ENCODE measurements at places on chromosomes 16 and 17.

GRCh38 chr16:85084841-85085510 lies 27.3 kb downstream of the CIBAR2 start:
- DNase-seq, result no peak

DNA sequence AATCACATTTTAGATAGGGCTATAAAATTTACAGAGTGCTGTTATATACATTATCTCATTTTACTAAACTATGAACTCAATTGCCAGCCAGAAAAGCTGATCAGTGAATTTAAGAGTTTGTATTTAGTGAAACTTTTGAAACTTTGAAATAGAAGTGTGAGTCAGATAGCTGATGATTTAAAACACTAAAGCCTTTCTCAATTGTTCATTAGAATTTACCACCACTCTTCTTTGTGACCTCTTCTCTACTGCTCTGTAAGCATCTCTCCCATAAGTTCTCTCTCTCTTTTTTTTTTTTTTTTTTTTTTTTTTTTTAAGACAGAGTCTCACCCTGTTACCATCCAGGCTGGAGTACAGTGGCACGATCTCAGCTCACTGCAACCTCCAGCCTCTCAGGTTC lies 43.7 kb downstream of the GOSR1 start:
- DNase-seq, result no peak

DNA sequence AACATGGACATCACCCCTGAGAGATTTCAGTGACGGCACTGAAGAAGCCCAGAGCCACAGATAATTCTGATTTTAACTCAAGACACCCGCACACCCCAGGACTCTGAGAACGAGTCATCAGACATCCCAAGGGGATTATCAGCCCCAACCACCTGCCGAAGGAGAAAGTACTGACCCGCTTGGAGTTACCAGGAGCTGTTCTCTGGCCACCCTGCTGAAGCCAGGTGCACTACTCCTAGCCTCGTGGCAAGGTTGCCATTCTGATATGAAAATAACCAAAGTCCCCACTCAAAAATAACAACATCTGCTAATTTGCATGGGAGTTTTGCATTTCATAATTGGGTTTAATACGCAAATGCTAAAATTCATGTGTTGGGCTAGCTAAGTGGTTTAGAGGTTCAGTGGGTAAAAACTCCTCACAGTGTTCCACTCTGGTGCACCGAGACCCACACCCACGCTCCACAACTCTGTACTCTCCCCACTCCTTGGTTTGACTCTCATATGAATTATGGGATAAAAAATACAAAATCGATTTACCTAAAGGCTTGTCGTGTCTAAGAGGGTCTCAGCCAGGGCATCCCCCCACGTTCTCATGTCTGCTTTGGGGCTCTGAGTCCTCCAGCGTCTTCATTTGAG lies 143.0 kb upstream of the NOL11 start:
- no peak for DNase-seq

DNA sequence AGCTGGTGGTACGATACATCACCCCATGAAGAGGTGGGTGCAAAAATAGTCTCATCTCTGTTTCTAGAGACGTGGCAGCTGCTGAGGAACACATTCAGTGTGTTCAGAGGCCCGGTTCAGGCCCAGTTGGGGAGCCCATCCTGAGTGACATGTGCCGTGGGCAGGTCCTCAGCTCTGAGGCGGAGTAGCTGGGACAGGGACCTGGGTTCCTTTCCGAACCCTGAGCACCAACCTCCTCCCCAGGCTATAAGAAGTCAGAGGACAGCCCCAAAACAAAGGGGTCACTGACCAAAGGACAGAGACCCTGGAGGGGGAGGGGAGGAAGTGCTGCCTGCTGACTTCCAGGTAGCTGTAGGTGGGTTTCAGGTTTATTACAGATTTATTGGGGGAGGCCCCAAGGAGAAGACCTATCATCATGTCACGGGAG lies 5.1 kb downstream of the LDHD start:
- no peak for DNase-seq

- DNase-seq, result no peak
Observed at GRCh38 chr17:43791589-43791988, 11.4 kb downstream of the CFAP97D1 start.

GRCh38 chr17:17411692-17412091 lies 65.1 kb upstream of the MED9 start:
- no peak for DNase-seq

- DNase-seq, result no peak
Observed at GRCh38 chr17:41678411-41678906, 10.2 kb upstream of the EIF1 start.

GRCh38 chr16:10761373-10761772 lies 17.7 kb downstream of the NUBP1 start:
- DNase-seq, result no peak

DNA sequence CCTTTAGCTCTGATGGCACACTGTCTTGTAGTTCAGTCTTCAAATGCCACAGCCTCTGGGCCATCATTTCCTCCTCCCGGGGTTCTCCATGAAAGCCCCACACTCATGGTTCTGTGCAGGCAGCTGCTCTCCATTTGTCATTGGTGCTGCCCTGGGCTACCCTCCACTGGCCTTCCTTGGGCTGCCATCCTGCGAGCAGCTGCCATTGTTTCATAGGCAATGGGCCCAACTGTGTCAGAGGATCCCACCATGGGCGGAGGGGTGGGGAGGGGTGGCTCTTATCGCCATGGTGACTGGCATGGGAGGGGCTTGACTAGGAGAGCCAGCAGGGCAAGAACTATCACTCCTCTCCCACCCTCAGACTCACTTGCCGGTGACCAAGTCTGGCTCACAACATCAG lies 38.6 kb upstream of the BRD7 start:
- no peak for DNase-seq

DNA sequence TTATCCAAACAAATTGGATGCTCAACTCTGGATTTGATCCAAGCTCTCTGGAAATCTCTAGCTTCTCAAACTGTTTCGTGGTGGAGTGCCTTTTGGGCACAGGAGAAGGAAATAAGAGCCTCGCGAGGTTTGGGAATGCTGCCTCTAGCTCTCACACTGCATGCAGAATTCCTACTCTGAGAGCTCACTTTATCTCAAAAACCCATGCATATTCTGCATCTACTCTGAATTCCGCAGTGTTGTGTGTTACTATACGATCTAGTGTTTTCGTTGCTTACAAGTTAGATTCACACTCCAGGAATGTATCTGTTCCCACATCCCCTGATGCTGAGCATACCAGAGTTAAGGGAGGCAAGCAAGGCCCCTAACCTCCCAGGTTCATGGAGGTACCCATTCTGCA lies 462.7 kb downstream of the WWOX start:
- DNase-seq, result no peak

DNA sequence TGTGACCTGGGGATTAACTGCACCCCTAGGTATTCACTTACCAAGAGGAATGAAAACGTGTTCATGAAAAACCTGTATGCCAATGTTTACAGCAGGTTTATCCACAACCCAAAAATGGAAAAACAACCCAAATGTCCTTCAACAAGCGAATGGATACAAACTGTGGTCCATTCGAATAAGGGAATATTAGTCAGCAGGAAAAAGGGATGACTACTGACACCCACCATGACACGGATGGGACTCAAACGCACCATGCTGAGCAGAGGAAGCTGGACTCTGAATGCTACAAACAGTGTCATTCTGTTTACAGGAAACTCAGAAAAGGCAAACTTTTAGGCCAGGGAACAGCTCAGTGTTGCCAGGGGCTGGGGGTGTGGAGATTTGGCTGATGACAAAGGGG lies 4.9 kb downstream of the SLC38A10 start:
- DNase-seq, result no peak

- DNase-seq, result no peak
Observed at GRCh38 chr16:79862601-79863000, 262.1 kb upstream of the MAF start.

- no peak for DNase-seq
Observed at GRCh38 chr17:51937264-51937663, 221.2 kb downstream of the CA10 start.

DNA sequence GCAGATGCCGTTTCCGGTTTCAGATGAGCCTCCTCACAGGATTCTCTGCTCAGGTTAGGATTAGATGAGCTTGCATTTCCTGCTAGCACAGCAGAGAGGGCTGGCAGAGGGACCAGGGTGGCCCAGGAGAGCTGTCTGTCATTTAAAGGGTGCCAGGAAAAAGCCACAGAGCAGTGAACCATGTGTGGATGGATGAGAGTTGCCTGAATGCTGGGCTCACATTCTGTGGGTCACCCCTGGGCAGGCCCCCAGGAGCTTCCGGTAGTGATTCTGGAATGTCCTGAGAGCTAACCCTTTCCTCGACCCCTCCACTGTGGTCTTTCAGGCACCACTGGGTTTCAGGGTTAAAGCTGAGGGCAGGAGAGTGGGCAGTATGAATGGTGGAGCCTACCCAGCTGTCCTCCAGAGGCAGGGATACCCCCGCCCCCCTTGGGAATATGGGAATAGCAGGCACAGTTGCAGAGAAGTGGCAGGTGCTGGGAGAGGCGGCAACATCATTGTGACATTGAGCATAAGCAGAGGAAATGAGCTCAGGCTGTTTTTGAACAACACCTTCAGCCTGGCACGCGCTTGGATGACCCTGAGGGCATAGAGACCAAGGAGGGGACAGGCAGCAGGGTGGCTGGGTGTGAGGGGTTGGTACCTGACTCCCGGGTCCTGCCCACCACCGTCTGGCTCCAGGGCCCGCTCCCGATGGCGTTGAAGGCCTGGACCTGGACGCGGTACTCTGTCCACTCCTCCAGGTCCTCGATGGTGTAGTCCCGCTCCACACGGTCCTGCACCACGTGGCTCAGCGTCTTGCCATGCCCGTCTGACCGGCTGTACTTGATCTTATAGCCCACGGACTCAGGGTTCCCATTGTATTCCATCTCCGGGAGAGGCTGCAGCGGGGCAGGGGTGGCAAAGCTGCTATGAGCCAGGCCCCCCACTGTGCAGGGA lies 83.0 kb upstream of the CDC42EP4 start:
- DNase-seq, result no peak

DNA sequence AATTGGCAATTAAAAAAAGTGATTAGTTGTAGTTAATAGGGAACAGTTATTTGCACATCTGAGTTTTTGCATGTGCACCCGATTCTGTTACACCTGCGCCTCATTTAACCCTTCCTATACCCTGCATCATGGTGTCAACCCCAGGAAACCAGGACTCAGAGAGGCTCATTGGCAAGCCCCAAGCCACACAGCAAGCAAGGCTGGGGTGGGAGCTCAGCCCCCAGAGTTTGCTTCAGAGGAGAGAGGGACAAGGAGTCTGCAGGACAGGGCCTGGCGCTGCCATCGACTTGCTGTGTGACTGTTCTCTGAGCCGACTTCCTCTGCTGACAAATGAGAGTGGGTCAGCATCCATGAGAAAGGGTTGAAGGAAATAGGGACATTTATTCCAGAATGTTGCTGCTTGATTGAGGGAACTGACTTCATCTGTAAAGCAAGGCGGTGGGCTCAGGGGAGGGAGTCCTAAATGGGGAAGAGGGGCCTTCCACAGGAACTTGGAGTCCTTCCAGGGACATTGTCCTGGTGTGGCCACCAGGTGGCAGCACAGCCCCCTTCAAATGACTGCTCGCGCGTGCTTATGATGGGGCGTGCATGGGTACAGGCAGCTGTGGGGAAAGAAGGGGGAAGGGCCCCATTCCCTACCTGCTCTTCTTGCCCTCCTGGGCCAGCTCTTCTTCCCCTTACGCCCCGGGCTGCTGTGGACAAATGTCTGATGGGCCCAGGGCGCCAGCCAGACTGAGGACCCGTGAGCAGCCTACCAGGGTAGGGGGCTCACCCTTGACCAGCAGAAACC lies 51.6 kb downstream of the NT5M start:
- DNase-seq, result peak; percentile 77

GRCh38 chr16:58842156-58842555 lies 108.0 kb upstream of the GOT2 start:
- DNase-seq, result no peak

DNA sequence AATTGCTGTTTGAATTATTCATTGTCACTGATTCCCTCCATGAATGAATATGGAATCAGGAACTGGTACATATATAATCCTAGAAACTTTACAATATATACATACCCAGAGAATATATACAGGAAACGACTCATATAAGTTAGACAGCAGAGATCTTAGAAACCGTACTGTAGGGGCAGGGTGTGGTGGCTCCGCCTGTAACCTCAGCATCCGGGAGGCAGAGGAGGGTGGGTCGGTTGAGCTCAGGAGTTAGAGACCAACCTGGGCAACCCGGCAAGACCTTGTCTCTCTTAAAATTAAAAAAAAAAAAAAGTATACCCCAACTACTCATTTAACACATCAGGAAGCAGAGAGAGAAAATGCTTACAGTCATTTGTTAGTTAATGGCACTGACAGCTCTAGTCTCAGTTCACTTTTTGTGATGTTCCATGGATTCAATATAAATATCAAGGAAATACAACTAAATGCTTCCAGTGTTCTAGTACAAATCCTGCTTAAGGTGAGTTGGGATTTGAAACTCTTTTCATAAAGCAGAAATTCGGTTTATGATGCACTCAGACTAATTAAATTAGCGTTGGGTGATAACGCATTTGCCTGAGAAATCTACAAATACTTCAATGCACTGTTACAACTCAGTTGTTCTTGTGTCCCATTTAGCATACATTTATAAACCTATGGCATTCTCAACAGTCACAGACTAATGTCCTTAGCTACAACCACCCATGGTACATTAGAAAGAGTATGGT lies 5.6 kb downstream of the GLG1 start:
- DNase-seq, result peak; percentile 51

DNA sequence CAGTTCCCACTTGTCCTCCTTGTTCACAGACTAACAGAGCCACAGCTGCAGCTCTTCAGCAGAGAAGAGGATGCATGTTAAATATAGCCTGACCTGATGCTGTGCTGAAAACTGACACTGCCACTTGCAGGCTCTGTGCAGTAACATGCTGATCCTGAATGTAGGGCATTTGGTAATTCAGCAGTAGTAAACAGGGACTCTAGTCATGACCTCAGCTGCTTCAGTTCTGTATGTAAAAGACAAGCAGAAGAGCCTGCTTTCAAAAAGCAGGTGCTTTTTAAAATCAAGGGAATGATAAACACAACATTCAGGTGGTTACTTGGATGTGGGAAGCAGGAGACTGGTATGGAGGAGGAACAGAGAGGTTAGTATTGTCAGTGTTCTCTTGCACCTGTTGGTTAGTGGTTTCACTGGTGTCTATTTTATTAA lies 33.8 kb downstream of the ESRP2 start:
- no peak for DNase-seq

- DNase-seq, result no peak
Observed at GRCh38 chr16:62060089-62060488, 23.9 kb upstream of the CDH8 start.

DNA sequence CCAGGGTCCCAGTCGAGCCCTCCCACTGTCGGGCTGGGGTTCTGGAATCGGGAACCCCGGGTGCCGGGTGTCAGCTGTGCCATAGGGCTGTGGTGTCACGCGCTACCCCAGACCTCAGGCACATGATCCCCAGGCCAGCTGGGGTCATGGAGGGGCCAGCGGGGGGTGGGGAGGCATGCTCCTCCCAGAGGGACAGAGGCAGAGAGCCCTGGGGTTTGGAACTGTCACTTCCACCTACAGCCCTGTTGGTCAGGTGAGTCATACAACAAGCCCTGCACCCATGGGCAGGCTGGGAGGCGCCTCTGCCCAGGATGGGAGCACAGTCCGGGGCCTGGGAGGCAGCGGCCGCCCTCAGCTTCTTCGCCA lies 63.0 kb downstream of the BAIAP2 start:
- peak; percentile 13 for DNase-seq

- DNase-seq, result no peak
Observed at GRCh38 chr16:85525420-85526184, 87.5 kb upstream of the GSE1 start.

- peak; percentile 16 for DNase-seq
Observed at GRCh38 chr16:27748868-27749546, 199.1 kb downstream of the KATNIP start.

- DNase-seq, result no peak
Observed at GRCh38 chr17:29156781-29157180, 23.4 kb downstream of the MYO18A start.

GRCh38 chr17:30395398-30396022 lies 16.8 kb downstream of the CPD start:
- DNase-seq, result no peak

All from stimulated activated CD4-positive, alpha-beta T cell treated with anti-CD3 and anti-CD28 coated beads, Interleukin-4, amount 100 ng/mL, for 24 hours (primary cell).